ENCODE measurements at places on chromosomes 5 and 9.

DNA sequence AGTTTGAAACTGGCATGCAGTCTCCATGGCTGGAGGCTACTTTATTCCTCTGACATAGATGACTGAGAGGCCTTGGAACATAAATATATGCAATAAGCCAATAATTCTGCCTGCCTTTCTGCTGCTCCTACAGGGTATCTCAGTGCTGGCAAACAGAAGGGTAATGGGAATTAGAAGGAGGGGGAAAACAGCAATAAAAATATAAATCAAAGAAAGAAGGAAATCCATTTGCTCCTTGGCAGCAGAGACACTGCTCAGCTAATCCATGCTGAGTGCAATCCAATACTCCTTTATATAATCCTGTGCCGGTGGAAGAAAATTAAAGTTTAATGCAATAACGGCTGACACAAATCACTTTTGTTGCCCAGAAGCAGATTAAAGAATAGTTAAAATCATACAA is 478.9 kb downstream of the SPATA31D1 start:
- no peaks in the 10 kb centered on the region for H3K27me3 ChIP-seq
- H3K4me3 ChIP-seq, result no peak overlapping the region
- no peaks in the 10 kb centered on the region for H3K4me1 ChIP-seq
- H3K36me3 ChIP-seq, result no peaks in the 10 kb centered on the region

DNA sequence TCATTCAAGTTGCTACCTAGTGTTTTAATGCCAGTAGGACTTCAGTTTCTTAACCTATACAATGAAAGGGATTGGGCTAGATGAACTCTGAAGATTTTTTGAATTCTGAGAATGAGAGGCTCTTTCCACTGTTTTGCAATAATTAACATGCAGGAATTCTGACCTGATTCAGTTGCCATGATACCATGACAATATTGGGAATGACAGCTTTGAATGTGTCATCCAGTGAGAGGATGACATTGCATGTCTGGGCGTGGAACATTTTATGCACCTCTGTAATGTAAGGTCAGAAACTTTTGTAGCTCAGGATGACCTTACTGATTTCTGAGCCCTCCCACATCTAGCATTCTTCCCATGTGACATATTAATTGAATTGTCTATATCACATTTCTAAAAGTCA is 30.6 kb upstream of the SPINK5 start:
- DNase-seq, result no peak
- H3K36me3 ChIP-seq, result no peaks in the 10 kb centered on the region
- no peak overlapping the region for H3K27ac ChIP-seq
- H3K27me3 ChIP-seq, result no peaks in the 10 kb centered on the region

DNA sequence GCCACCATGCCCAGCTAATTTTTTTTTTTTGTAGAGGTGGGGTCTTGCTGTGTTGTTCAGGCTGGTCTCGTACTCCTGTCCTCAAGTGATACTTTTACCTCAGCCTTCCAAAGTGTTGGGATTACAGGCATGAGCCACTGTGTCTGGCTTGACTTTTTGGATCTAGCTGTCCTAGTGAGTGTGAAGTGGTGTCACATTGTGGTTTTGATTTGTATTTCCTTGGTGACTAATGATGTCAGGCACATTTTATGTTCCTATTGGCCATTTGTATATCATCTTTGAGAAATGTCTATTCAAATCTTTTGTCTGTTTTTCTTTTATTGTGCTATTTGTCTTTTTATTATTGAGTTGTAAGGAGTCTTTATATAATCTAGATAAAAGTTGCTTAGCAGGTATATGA is 53.5 kb upstream of the MCCC2 start:
- H3K27ac ChIP-seq, result no peak overlapping the region
- peaks cover 5% of the 10 kb centered on the region for H3K4me1 ChIP-seq
- H3K27me3 ChIP-seq, result no peaks in the 10 kb centered on the region
- DNase-seq, result no peak
- H3K4me3 ChIP-seq, result no peak overlapping the region

DNA sequence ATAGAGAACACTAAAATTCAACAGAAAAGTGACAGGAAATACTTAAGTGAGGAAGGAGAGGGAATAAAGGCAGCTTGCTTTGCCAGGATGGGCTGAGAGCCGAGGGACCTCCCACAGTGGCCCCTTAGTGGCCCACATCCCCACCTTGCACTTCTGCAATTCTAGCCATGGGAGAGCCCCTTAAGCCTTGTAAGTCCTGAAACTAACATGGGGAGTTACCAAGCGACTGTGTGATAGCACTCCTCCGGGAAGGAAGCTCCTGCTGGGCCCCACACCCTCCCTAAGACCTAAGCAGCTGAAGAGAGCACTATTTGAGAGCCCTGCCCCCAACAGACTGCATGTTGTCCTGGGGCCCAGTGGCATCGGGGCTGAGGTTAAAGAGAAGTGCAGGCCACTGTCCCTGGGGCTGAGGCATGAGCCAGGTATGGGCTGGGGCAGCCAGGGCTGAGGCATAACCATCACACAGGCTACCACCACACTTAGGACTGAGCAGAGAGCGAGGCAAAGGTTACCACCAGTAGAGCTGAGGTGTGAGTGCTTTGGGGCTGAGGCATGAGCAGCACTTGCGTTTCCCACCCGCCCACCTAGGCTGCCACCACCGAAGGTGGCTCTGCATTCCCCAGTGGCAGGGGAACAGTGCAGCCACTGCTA is 301.8 kb upstream of the TRPC7 start:
- H3K4me1 ChIP-seq, result no peaks in the 10 kb centered on the region
- no peak overlapping the region for H3K4me3 ChIP-seq
- no peaks in the 10 kb centered on the region for H3K36me3 ChIP-seq
- H3K27ac ChIP-seq, result no peak overlapping the region

- no peak for DNase-seq
- no peaks in the 10 kb centered on the region for H3K36me3 ChIP-seq
- no peak overlapping the region for H3K4me3 ChIP-seq
- H3K4me1 ChIP-seq, result no peaks in the 10 kb centered on the region
- peaks cover 4% of the 10 kb centered on the region for H3K27me3 ChIP-seq
Measured at GRCh38 chr5:67612961-67613360, 416.4 kb upstream of the CD180 start.

GRCh38 chr5:42604171-42604711 is 152.4 kb upstream of the CCDC152 start:
- no peak for DNase-seq
- H3K27ac ChIP-seq, result no peak overlapping the region
- no peak overlapping the region for H3K4me3 ChIP-seq

DNA sequence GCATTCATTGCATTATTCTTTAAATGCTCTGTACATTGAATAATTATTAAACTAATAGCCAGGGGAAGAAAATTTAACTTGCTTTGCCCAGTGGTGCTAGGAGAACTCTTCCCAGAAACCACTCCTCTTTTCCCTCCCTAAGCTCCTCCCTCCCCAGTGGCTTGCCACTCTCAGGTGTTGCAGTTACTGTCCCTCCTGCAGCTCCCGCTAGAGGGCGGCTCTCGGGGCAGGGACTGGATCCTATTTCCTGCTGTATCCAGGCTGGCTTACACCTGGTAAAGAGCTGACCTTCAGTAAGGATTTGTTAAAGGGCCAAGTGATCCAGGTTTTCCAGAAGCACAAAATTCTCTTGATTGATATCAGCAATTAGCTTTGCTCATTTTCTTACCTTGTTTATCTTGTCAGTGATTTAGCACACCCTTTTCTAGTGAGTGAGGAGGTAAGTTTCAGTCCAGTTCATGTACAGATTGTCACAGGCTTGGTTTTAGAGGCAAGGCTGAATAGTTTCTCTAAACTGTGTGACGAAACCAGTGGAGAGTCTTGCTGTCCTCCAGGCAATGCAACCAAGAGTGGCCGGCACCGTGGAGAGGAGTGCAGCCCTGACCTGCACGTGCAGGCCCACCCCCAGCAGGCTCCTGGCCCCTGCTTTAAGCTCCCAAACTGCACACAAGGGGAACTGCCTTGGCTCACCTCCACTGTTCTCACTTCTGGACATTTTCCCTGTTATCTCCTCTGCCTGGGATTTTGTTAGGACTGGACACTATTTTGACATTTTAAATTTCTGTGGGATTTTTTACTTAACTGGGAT is 423.8 kb downstream of the SPOCK1 start:
- no peak overlapping the region for H3K4me3 ChIP-seq
- no peaks in the 10 kb centered on the region for H3K4me1 ChIP-seq
- peak; percentile 27 for DNase-seq

- peaks cover 11% of the 10 kb centered on the region for H3K4me1 ChIP-seq
- H3K27me3 ChIP-seq, result no peaks in the 10 kb centered on the region
- DNase-seq, result no peak
- H3K4me3 ChIP-seq, result no peak overlapping the region
Measured at GRCh38 chr9:37453827-37454226, 11.4 kb downstream of the ZBTB5 start.

- DNase-seq, result no peak
- no peak overlapping the region for H3K4me3 ChIP-seq
- H3K36me3 ChIP-seq, result peaks cover 48% of the 10 kb centered on the region
- H3K4me1 ChIP-seq, result peaks cover 54% of the 10 kb centered on the region
- H3K27me3 ChIP-seq, result no peaks in the 10 kb centered on the region
Measured at GRCh38 chr9:129938291-129938979, 103.2 kb downstream of the USP20 start.

DNA sequence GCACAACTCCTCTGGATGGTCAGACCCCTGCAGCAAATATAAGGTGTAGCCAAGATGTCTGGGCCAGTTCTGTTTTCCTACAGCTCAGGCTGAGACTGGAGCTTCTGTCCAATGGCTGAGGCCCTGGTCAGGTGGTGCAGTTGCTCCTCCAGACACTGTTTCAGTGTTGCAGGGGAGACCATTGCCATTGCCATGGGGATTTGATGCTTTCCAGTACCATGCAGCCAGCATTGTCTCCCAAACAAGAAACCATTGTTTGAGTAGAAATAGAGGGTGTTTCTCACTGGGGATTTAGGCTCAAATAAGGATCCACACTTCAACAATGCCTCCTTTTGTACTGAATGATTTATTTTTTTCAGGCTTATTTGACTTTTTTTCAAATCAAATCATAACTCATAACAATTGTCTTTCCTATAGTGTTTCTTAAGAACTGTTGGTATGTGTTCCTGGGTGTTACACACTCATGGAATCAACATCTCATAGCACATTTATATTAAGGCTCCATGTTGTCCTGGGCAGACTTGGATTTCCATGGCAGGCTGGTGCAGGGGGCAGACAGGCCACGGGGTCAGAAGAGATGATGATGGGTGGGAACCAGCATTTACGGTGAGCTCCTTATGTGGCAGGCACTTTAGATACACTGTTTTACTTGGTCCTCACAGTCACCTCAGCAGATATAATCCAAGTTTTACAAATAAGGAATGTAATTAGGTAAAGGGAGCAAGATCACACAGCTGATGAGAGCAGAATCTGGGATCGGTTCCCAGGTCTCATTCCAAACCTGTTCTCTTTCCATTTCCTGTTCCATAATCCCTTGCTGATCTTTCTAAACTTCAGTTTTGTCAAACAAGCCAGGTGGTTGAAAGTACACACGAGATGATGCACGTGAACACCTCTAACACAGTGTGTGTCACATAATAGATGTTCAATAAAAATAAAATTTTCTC is 95.9 kb upstream of the GNAQ start:
- peaks cover 31% of the 10 kb centered on the region for H3K27me3 ChIP-seq
- H3K4me3 ChIP-seq, result no peak overlapping the region
- DNase-seq, result no peak
- peaks cover 5% of the 10 kb centered on the region for H3K36me3 ChIP-seq

DNA sequence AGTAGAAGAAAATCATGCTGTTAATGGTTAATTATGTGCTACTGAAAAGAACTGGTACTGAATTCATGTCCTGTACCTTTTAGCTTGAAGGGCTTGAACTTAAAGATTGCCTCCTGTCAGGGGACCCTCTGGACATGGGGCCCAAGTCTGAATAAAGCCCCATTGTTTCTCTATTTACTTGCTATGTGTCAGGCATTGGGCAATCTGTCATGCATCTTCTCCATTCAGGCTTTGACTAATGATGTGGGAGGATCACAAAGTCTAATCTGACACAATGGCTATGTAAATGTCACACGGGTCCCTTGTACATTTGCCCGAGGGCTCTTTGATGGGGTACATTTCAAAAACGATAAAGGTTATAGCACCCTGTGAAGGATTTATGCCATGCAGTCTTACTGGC is 64.0 kb upstream of the TUSC1 start:
- H3K36me3 ChIP-seq, result no peaks in the 10 kb centered on the region
- H3K27me3 ChIP-seq, result no peaks in the 10 kb centered on the region
- H3K4me1 ChIP-seq, result no peaks in the 10 kb centered on the region
- no peak overlapping the region for H3K27ac ChIP-seq

DNA sequence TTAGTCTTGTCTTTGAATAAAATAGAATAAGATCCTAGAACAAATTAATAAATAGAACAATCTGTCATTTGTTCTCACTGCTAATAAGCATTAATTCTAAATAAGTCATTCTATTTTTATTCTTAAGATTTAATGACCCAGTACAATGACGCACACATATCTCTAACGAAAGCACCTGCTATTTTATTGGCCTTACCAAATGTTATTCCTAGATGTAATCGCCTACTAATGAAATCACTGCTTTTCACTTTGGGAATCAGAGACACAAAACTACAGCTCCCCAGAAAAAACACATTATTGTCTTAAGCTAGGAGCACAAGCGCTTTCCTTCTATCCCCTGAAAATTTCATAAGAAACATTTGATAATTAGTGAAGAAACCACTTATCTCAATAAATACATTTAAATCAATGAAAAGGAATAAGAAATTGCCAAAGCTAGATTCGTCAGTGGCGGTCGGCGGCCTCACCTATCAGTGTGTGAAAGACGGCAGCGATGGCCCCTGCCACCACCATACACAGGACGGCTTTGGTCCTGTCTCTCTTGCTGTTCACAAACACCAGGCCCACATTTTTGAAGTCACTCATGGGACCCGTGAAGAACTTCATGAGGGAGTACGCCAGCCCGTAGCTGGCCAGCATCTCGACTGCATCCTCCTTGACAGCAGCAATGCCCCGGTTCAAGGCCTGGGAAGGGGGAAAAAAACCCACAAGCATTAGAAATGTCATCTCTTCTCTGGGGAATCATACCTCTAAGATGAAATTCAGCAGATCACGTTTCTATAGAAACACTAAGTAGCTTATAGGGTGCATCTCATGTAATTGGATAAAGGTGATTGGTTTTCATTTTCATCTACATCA is 102.8 kb downstream of the ANKH start:
- no peak overlapping the region for H3K4me3 ChIP-seq
- peaks cover 19% of the 10 kb centered on the region for H3K4me1 ChIP-seq
- H3K27me3 ChIP-seq, result no peaks in the 10 kb centered on the region
- no peak for DNase-seq

- peak; percentile 75 for DNase-seq
- H3K4me3 ChIP-seq, result no peak overlapping the region
- H3K27ac ChIP-seq, result peak overlapping the region; percentile 88
- no peaks in the 10 kb centered on the region for H3K27me3 ChIP-seq
- H3K4me1 ChIP-seq, result peaks cover 75% of the 10 kb centered on the region
- peaks cover 91% of the 10 kb centered on the region for H3K36me3 ChIP-seq
Measured at GRCh38 chr5:170254056-170254455, 21.3 kb downstream of the C5orf58 start.

DNA sequence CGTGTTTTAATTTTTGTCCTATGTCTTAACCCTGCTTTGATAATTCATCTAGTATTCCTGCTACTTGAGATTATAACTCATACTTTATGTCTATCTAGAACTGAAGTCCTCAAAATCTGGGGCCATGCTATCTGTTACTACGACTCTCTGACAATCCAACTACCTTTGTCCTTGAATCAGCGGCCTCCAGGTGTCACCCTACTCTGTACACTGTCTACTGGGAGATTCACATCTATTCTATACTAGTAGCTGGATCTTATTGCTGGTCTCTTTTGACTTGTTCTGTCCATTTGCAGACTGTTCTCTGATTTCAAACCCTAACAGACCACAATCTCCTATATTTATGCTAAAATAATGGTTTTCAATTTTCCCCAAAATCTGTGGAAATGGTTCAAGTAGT is 225.5 kb upstream of the ELAVL2 start:
- H3K4me1 ChIP-seq, result no peaks in the 10 kb centered on the region
- H3K27ac ChIP-seq, result no peak overlapping the region
- no peaks in the 10 kb centered on the region for H3K36me3 ChIP-seq
- no peak overlapping the region for H3K4me3 ChIP-seq
- H3K27me3 ChIP-seq, result no peaks in the 10 kb centered on the region

Measured in activated naive CD4-positive, alpha-beta T cell treated with anti-CD3 and anti-CD28 coated beads, Interleukin-2, amount 10 ng/mL, durations not matched to agents 7 days and 5 days (primary cell).